ENCODE measurements at places on chromosomes 1 and 21. TPM values are rescaled to one million over a fixed set of nuclear protein-coding genes. Genes with fewer than 3 reads are reported as not detected.

DNA sequence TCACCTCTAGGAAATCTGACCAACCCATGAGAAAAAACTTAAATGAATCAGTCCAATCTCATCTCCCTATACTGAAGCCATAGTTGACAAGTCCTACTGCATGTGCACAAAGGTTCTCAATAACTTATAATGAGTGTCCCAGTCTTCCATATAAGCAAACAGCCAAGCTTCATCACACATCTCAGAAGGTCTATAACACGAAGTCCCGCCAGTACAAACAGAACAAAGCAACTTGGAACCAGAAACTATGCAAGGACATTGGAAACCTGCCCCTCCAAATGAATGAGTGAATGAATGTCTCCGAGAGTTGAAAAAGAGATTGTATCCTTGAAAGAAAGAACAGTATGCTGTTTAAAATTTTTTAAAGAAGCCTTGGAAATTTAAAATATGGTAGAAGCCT lies 53.6 kb upstream of the IPO9 start:
- no peak for DNase-seq

Gene IGSF8
- 19.0 TPM for total RNA-seq

GRCh38 chr21:35399706-35400105 lies 350.6 kb upstream of the RUNX1 start:
- no peak for DNase-seq

DNA sequence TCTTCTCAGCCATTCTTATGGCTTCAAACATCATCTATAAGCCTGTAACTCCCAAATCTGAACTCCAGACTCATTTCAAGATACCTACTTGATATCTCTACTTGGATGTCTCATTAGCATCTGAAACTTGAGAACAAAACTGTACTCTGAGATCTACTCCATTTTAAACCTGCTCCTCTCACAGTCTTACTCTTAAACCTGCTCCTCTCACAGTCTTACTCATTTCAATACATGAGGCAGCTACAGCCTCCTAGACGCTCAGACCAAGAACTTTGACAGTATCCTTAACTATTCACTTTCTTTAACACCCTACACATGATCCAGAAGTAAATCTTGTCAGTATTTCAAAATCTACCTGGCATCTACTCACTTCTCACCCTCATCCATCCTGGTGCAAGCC lies 54.3 kb downstream of the NBPF6 start:
- no peak for DNase-seq

- no peak for DNase-seq
These were observed 70.6 kb upstream of the ZBTB18 start for GRCh38 chr1:243980471-243980870.

DNA sequence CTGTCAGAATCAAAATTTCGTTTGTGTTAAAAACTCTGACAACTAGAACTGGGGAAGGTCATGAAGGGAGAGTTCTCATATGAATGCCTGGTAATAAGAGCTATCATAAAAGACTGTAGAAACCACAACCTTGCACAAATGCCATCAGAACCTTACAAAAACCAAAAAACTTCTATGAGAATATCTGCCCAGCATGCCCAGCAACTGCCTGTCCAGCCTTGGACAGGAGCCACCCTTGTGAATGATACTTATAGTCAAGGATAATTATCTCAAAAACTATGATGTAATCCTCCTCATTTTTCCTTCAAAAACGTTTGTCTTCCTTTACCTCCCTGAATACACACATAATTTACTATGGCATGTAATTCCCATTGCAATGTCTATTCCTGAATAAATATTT lies 53.4 kb upstream of the C1orf185 start:
- no peak for DNase-seq

- DNase-seq = no peak
These were observed 35.5 kb downstream of the TOMM20 start for GRCh38 chr1:235093013-235093695.

DNA sequence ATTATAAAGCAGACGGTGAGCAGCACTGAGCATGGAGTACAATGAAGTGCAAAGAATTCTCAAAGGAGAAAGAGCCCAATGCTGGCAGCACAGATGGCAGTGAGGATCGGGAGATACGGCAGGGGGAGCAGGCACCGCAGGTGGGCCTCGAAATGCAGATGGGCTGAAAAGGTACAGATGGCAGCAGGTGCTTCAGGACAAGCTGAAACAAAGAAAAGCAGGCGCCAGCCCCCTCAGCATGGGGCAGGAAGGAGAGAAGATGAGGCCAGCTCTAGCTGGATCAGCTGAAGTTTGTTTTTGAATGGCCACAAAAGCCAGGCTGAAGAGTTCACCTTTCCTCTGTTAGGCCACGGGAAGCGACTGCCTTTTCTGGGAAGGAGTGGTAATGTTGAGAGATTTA lies 7.7 kb downstream of the CFAP298 start:
- DNase-seq = no peak

- no peak for DNase-seq
These were observed 154.2 kb downstream of the ASTN1 start for GRCh38 chr1:177010211-177010825.

Gene C1orf116
- not detected for total RNA-seq

DNA sequence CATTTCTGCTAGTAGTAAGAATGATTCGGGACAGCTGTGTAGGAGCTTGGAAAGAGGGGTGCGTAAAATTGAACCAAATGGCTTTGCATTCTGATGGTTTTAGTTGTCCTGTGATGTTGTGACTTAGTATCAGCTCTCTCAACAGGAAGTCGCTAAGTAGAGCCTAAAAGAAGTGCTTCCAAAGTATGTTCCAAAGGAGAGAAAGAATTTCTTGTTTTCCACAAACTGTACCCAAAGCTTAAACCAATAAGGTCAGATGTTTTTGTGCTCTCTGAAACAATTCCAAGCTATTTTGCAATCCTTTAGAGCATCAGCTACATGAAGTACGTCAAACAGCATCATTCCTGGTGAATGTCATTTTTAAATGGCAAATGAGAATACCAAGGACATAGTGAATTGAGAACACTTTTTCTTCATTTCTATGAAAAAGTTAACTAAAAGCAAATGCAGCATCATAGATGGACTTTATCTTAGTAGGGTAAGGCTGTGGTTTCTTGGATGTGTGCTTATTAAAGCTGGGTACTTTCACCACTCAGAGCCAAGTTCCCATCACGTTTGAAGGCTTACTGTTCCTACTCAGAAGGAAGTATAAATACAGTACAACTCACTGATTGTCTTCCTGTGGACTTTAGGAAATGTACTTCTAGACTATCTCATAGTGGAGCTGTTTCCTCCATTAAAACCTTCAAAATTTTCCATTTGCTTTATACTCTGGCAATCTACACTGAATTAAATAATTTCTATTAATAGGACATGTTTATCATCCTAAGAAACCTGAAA lies 148.6 kb downstream of the C1orf21 start:
- DNase-seq = no peak

Measured in omental fat pad (tissue), 4 donors.